Stimulated activated CD8-positive, alpha-beta memory T cell treated with anti-CD3 and anti-CD28 coated beads, Interleukin-2, amount 100 ng/mL, for 1 hour (primary cell): ENCODE measurements at places on chromosomes 16 and 17.

- no peak for DNase-seq
Observed at GRCh38 chr17:65355246-65355645, 206.2 kb downstream of the AXIN2 start.

DNA sequence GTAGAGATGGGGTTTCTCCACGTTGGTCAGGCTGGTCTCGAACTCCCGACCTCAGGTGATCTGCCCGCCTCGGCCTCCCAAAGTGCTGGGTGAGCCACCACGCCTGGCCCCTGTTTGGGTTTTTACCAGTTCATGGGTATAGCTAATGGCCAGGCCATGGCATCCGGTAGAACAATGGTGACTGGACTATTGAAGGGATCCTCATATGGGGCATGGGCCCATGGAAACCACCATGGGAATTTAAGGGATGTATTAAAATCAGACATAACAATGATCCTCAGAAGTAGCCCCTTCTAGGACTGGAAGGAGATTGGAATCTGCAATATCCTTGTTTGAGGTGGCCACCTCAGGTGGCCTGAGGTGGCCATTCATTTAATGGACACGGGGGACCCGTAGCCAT is 17.5 kb upstream of the GUCY2D start:
- DNase-seq: no peak

DNA sequence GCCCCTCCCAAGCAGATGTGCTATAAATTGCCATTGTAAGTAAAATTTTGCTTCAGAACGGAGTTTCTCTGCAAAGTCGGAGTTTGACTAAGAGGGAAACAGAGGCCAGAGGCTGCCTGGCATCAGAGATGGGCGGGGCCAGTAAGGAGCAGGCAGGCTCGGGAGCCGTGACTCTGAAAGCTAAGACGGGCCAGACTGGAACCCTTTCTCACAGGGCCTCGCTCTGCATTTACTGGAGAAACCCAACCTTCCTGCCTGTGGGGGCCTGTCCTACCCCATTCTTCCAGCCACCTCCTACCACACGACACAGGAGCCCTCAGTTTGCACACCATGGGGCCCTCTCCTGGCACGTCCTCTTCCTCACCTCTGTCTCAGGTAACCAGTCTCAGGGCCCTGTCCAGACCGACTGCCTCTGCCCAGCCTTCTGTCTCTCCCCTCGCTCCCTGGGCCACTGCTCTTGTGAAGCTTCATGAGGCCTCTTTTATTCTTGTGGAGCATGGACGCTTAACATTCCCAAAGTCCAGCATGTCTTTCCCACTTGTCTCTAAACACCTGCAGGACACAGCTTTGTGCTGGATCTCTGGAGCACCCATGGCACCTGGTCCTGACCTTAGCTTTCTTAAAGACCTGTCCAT is 48.4 kb upstream of the ACSF3 start:
- no peak for DNase-seq

- no peak for DNase-seq
Observed at GRCh38 chr16:10989559-10989958, 45.2 kb downstream of the CLEC16A start.

- no peak for DNase-seq
Observed at GRCh38 chr17:49835472-49835871, 12.4 kb downstream of the TAC4 start.

DNA sequence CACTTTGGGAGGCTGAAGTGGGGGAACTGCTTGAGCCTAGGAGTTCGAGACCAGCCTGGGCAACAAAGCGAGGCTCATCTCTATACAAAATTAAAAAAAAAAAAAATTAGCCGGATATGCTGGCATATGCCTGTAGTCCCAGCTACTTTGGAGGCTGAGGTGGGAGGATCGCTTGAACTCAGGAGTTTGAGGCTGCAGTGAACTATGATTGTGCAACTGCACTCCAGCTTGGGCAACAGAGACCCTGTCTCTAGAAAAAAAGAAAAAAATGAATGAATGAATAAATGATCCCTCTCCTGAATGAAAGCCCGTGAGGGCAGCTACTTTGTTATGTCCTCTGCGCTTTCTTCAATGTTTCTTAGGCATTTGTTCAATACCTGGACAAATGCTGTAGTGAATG is 27.7 kb upstream of the DHX8 start:
- DNase-seq: no peak

- no peak for DNase-seq
Observed at GRCh38 chr17:52660692-52661091, 502.2 kb upstream of the CA10 start.

GRCh38 chr16:56608043-56608875 is at the start of gene MT2A:
Gene MT2A, plus strand, starts transcription at chr16:56608584. Its CDS starts 72 bp downstream, at chr16:56608656.
- peak; percentile 79 for DNase-seq

GRCh38 chr16:49672753-49673152 is 183.2 kb downstream of the ZNF423 start:
- no peak for DNase-seq

- DNase-seq: no peak
Observed at GRCh38 chr16:25838724-25839186, 147.0 kb downstream of the HS3ST4 start.

GRCh38 chr17:55677446-55677845 is 45.2 kb downstream of the TMEM100 start:
- no peak for DNase-seq

GRCh38 chr17:69809331-69809730 is 265.7 kb upstream of the KCNJ16 start:
- no peak for DNase-seq

GRCh38 chr16:3983081-3983520 is 102.6 kb upstream of the CREBBP start:
- DNase-seq: no peak

- no peak for DNase-seq
Observed at GRCh38 chr16:53968454-53968853, 264.5 kb downstream of the FTO start.

GRCh38 chr16:17556276-17557052 is 85.7 kb upstream of the XYLT1 start:
- no peak for DNase-seq

GRCh38 chr16:6382924-6383459 is 949.7 kb upstream of the RBFOX1 start:
- no peak for DNase-seq

GRCh38 chr17:68108313-68109000 is 72.9 kb downstream of the KPNA2 start:
- no peak for DNase-seq

DNA sequence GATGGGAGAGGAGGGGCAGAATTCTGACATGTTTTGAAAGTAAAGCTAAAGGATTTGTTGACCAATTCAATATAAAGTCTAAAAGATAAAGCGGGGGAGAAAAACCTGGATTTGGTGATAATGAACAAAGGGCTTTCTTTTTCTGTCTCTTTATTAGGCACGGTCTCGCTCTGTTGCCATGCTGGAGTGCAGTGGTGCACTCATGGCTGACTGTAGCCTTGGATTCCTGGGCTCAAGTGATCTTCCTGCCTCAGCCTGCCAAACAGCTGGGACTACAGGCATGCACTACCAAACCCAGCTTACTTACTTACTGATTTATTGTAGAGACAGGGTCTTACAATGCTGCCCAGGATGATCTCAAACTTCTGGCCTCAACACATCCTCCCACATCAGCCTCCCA is 7.5 kb downstream of the CDR2 start:
- no peak for DNase-seq

DNA sequence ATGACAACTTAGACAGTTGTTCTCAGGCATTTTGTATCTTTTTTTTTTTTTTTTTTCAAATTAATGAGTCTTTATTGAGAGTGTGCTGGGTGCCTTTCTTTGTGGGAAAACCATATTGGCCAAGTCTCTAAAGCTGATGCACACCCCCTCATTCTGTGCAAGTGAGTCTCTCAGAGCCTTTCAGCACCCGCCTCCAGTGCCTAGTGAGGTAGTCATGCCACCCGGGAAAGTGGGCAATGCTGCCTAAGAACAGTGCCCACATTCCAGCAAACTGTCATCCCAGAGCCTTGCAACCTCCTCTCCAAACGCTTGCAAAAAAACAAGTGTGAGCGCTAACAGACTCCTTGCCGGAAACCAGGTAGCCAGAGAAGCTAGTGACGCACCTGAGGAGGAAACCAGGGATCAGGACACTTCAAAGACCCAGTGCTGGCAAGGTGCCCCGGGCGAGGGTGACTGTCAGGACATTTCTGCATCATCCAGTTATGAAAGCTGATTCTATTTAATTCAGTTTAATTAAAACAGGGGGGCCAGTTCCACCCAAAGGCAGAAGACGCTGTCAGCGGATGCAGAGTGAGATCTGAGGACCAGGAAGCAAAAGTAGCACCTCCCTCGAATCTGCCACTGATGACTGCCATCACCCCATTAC is 34.9 kb downstream of the SMARCE1 start:
- DNase-seq: no peak

DNA sequence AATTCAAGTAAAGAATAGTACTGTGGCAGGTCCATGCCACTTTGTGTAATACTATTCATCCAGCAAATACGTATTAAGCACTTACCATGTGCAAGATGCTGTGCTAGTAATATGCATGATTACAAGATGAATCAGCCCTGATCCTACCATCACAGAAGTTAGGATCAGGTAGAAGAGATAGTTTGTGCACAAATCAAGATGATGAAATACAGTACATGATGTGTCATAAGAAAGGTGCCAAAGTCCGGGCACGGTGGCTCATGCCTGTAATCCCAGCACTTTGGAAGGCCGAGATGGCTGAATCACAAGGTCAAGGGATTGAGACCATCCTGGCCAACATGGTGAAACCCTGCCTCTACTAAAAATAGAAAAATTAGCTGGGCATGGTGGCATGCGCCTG is 10.9 kb downstream of the COG4 start:
- DNase-seq: no peak

GRCh38 chr16:9429646-9430330 is 338.3 kb downstream of the HAPSTR1 start:
- no peak for DNase-seq

DNA sequence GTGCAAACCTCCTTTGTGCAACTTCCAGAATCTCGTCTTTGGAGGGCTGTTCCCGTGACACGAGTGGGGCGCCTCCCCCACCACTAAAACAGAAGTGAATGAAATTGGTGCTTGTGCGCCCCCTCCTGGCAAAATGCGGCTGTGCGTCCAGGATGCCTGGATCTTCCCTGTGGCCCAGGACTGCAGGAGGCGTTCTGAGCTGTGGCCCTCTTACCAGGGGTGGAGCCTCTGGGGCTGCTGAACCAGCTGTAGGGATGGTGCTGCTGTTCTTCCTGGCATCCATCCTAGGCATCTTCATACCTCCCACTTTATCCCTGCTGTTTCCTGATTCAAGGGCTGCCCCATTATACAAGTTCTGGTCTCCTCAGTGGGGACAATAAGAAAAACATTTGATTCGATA is 18.5 kb upstream of the NAGLU start:
- DNase-seq: peak; percentile 63

DNA sequence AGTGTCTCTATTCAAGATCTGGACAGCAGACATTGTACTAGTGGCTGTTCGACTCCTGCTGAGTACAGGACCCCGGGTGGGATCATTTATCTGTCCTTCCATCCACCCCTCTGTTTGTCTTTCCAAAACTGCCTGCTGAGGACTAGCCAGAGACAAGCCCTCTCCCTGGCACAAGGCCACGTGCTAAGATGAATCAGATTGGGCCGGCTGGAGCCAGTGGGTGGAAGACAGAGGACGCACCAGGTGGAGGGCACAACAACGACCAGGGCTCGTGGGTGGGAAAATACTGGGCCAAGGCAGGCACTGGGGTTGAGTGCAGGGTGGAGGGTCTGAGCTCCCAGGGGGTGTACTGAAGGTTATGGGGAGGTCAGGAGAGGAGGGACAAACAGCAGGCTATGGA is 1.4 kb upstream of the CA7 start:
- no peak for DNase-seq

DNA sequence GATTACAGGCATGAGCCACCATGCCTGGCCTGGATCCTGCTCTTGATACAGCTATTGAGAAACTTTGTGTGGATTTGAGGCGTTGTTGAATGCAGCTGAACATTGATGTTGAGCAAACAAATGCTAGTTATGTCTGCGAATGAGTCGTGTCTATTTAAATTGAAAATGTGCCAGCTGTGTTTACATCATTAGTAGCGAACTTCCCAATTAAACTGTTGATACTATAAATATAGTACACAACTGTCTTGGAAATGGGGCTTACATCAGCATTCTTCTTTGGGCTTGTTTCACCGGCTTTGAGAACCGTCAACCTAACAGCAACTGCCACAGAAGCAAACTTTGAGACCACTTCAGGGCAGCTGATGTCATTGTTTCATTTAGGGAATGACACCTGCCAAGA is 251.9 kb downstream of the RBFOX1 start:
- no peak for DNase-seq

DNA sequence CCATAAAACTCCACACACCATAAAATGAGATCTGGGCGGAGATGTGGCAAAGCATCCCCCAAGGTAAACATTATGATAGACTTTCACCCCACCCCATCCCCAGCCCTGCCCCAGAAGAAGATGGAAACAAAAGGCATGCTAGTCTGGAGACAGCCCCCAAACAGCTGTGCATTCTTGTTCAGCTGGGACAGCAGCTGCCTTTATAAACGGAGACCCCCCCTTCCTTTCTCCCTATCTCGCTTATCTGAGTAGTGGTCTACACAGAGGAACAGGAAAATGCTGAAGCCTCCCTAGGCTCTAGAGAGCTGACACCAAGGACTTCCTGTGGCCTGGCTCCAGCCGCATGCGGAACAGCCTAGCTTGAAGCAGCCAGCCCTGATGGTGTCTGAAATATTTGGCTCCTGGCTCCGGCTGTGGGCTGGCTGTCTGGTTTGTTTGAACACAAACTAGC is 190.3 kb upstream of the ANKFN1 start:
- no peak for DNase-seq

- DNase-seq: no peak
Observed at GRCh38 chr17:44499722-44500121, 3.5 kb downstream of the GPATCH8 start.

DNA sequence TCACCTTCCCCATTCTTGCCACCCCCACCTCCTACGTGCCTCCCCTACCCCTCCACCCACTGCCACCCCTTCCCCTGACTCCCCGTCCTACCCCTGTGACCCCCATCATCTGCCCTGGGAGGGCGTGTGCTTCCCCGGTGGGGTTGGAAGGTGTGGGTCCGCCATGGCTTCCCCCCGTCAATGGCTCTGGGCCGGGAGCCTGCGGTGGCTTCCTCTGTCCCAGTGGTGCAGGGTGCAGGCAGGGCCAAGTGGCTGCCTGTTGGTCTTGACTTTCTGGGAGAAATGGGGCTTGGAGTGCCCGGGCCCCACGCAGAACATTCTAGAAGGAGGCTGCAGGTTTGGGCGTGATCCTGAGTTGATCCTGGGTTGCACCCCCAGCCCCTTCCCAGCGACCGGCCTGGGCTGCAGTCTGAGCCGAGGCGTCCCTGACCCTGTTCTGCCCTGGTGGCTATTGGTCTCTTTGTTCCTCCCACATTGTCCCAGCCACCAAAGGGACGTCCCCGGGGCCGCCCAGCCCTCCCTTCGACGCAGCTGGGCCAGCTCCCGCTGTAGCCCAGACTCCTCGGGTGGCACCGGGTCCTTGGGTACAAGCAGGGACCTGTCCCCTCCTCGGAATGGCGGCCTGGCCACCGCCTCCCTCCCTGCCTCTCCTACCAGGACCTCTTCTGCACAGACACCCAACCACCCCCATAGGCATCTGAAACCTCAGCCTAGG is 25.7 kb downstream of the GSE1 start:
- no peak for DNase-seq

- no peak for DNase-seq
Observed at GRCh38 chr16:58284469-58284868, 10.4 kb downstream of the PRSS54 start.
